ENCODE measurements at places on chromosomes 5 and 9.

DNA sequence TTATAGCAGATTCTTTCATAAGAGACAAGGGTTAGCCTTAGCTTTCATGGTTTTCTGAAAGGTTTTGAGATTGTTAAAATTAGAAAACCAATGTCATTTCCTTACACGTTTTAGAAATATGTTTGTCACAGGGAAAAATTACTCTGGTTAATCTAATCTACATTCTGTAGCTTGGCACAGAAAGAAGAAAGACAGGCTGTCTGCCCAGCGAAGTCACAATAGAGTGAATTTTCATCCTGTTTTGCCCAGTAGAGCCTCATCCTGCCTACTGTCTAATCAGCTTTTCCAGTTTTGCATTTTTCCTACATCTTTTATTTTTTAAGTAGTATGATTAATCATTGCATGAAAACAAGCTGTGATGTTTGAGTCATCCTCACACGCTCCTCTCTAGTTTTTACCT lies 688.8 kb downstream of the MTRR start:
- no peaks in the 10 kb centered on the region for H3K27me3 ChIP-seq
- no peaks in the 10 kb centered on the region for H3K4me1 ChIP-seq
- no peaks in the 10 kb centered on the region for H3K36me3 ChIP-seq

GRCh38 chr5:53568871-53569270 lies 8.4 kb downstream of the NDUFS4 start:
- H3K27ac ChIP-seq, result no peak overlapping the region
- H3K4me3 ChIP-seq, result no peak overlapping the region
- DNase-seq, result no peak
- peaks cover 6% of the 10 kb centered on the region for H3K36me3 ChIP-seq
- peaks cover 1% of the 10 kb centered on the region for H3K4me1 ChIP-seq

DNA sequence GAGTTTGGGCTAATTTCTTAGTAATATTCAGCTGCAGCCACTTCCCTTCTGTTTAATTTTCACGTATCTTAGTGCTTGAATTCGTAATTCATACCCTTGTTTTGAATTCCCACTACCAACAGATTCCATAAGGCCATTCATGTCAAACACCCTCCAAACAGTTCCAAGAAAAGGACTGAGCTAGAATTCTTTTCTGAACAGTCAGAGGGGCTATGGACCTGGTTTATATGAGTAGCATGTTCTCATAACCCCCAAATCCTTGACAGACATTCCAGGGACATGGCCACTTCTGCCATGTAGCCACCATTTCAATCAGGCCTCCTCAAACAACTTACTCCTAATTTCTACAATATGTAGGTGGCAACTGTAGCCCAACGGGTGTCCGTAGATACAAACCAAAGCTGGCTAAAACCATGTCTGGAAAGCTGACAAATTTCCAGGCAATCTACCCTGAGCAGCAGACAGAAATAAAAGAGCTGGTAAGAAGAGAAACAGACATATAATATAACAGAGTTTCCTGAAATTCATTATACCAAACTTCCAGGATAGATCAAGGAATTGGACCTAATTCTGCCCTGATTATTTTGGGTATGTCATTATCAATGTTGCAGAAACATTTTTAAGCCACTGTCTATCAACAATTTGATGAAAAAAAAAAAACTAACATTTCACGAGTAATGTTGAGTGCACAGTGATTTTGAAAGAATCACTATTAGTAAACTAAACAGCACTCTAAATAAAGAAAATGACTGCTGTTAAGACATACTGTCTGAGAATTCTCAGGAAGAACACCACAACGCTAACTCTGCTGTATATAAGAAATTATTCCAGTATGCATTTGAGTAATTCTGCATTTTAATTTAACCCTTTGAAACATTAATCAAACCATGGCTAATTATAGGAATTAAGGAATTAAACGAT lies 40.7 kb downstream of the EBF1 start:
- DNase-seq, result no peak
- no peaks in the 10 kb centered on the region for H3K4me1 ChIP-seq
- H3K4me3 ChIP-seq, result no peak overlapping the region
- no peaks in the 10 kb centered on the region for H3K36me3 ChIP-seq

DNA sequence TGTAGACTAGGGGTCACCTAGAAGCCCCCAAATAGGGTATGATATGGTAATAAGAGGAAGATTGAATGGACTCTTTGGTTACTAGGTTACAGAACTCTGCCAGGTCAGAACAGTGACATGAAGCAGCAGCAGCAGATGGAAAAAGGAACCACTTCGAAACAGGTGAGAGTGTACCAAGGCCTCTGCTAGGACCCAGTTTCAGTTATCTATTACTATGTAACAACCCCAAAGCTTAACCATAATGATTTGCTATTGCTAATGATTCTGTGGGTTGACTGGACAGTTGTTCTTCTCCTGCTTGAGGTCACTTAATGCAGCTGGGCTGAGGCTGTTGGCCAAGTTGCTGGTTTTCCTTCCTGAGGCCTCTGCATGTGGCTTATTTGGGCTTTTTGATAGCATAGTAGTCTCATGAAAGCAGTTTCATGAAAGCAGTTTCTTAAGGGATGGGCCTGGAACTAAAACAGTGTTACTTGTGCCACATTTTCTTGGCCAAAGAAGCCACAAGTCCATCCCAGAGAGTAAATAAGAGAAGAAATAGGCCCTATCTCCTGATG lies 17.6 kb downstream of the C9orf43 start:
- H3K27ac ChIP-seq, result no peak overlapping the region
- H3K4me3 ChIP-seq, result no peak overlapping the region
- H3K36me3 ChIP-seq, result no peaks in the 10 kb centered on the region
- H3K4me1 ChIP-seq, result no peaks in the 10 kb centered on the region

DNA sequence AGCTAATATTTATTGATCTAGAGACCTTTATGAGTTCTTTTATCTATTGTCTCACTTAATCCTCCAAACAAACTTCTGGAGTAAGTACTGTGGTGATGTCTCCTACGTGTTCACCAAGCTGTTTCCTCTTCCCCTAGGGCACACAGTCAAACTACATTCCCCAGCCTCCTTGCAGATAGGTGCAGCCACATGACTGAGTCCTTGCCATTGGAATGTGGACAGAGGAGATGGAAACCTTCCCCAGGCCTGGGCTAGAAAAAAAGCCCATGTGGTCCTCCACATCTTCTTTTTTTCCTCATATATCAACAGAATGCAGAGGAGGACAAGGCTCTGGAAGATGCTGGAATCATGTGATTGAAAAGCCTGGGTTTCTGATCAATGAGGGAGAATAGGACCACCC lies 88.0 kb downstream of the ANKRD55 start:
- H3K36me3 ChIP-seq, result peaks cover 2% of the 10 kb centered on the region
- H3K27me3 ChIP-seq, result no peaks in the 10 kb centered on the region
- H3K27ac ChIP-seq, result no peak overlapping the region
- H3K4me1 ChIP-seq, result peaks cover 40% of the 10 kb centered on the region
- DNase-seq, result no peak

DNA sequence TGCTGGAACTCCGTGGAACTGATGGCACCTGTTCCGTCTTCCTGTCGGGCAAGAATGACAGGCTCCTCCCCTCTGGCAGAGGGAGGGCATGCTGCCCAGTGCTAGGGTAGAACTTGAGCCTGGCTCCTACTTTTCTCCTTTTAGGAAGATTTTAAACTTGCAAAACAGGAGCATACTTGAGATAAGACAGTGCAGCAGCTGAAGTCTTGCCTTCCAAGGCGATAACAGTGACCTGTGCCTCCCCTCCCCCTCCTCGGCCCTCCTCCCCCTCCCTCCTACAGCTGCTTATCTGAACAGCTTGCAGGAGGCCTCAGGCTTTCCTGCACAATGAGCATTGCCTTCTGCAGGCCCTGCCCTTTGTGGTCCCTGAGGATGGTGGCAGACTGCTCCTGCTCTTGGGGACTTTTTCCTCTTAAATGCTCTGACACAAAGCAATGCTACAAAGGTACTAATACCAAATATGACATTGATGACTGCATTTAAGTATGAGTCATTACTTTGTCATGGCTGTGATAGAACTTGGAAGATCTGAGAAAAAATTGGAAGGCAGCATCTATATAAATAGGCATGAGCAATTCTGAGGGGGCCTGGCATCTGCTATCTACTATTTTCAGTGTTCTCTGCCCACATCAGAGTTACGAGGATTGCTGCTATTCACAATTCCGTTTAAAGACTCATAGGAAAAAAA lies 2.0 kb downstream of the GADD45G start:
- peaks cover 10% of the 10 kb centered on the region for H3K36me3 ChIP-seq
- peak; percentile 31 for DNase-seq
- peaks cover 19% of the 10 kb centered on the region for H3K27me3 ChIP-seq
- H3K4me3 ChIP-seq, result peak overlapping the region; percentile 86

GRCh38 chr5:181084621-181085195 lies 44.6 kb downstream of the BTNL9 start:
- no peaks in the 10 kb centered on the region for H3K4me1 ChIP-seq
- DNase-seq, result no peak
- H3K36me3 ChIP-seq, result no peaks in the 10 kb centered on the region
- no peak overlapping the region for H3K27ac ChIP-seq

DNA sequence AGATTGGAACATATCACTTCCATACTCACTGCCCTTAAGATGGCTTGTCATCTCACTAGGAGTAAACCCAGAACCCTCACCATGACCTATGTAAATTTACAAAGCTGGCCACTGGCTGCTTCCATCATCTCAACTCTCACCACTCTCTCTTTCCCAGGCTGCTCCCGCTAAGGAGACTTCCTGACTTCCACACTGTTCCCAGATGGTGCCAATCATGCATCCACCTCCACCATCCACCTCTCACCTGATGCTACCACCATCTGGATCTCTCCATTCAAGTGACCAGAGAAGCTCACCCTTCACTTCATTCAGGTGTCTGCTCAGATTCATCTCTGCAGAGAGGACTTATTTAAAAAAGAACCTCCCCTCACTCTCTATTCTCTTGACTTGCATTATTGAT lies 91.3 kb downstream of the HTR4 start:
- no peak for DNase-seq
- peaks cover 19% of the 10 kb centered on the region for H3K27me3 ChIP-seq
- no peak overlapping the region for H3K27ac ChIP-seq
- no peaks in the 10 kb centered on the region for H3K36me3 ChIP-seq
- no peak overlapping the region for H3K4me3 ChIP-seq

DNA sequence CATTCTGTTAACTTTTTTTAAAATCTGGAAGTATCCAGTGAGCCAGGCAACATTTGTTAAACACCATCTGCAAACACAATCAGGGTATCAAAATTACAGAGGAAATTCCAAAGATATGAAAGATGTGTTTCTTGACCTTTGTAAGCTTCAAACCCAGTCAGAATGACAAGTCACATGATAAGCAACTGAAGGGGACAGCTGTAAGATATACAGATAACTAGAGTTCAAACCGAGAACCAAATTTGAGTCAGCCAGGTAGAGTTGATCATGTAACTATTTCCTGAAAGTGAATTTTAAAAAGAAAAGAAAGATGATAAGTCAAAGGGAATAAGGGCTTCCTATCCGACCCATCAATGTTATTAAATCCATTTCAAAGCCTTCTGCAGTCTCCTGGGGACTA lies 196.2 kb downstream of the DEPDC1B start:
- no peak overlapping the region for H3K4me3 ChIP-seq
- no peaks in the 10 kb centered on the region for H3K36me3 ChIP-seq
- H3K27ac ChIP-seq, result no peak overlapping the region
- DNase-seq, result no peak
- no peaks in the 10 kb centered on the region for H3K27me3 ChIP-seq

GRCh38 chr5:42948961-42949347 lies 91.2 kb downstream of the ANXA2R start:
- H3K27ac ChIP-seq, result peak overlapping the region; percentile 100
- peaks cover 5% of the 10 kb centered on the region for H3K27me3 ChIP-seq
- peaks cover 42% of the 10 kb centered on the region for H3K4me1 ChIP-seq
- peak overlapping the region; percentile 96 for H3K4me3 ChIP-seq
- no peak for DNase-seq

DNA sequence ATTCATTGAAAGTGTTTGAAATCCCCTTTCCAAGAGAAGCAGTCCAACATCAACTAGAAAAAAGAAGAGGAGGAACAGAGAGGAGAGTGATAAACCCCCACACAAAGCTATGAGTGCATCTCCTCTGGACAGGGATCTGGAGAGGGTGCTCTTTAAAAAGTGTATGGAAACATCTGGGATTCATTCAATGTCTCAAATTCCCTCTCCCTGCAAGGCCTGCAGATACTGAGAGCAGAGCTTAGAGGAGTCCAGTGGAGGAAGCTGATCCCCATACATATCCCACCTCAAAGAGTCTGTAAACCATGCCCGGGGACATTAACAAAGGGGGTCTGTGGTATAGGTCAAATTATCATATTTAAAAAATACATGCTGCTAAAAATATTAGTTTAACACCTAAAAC lies 2.2 kb downstream of the SPOCK1 start:
- H3K27me3 ChIP-seq, result peaks cover 28% of the 10 kb centered on the region
- no peaks in the 10 kb centered on the region for H3K4me1 ChIP-seq
- no peak overlapping the region for H3K27ac ChIP-seq
- no peak overlapping the region for H3K4me3 ChIP-seq

DNA sequence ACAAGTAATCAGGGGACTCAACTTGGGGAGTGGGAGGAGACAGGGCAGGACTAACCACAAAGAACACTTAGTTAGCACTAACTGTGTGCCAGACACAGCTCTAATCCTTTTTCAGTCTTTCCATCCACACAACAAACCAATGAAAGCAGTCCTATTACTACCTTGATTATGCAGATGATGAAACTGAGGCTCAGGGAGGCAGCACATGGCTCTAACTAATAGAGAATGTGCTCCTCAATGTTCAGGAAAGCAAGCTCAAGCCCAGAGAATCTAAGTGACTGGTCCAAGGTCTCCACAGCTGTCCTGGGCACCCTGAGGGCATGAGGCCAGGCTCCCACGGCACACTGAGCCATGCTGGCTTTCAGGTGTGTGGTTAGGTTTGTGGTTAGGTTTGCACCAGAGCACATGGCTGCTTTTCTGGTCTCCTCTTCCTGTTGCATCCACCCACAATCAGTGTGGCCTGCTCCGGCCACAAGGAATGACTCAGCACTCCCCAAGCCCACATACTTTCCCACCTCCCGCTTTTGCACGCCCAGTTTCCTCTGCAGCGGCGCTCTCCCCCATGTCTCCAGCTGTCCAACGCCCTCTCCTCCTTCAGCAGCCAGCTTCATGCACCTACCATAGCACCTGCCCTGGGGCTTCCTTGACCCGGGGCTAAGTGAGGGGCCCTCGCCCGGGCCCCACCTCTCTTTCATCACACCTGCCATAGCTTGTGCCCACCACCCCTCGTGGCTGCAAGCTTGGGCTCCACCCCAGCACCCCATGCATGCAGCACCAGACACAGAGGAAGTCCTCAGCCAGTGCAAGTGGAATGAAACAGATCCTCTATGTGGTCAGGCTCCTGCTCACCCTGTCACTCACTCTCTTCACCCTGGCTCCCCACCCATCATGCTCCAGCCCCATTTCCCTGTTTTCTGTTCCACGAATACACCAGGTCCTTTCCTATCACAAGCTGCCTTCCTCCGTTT lies 133.1 kb downstream of the GABBR2 start:
- peaks cover 71% of the 10 kb centered on the region for H3K27me3 ChIP-seq
- peak overlapping the region; percentile 12 for H3K4me3 ChIP-seq
- H3K27ac ChIP-seq, result peak overlapping the region; percentile 2
- H3K4me1 ChIP-seq, result peaks cover 18% of the 10 kb centered on the region
- H3K36me3 ChIP-seq, result no peaks in the 10 kb centered on the region
- DNase-seq, result peak; percentile 50

- no peaks in the 10 kb centered on the region for H3K36me3 ChIP-seq
- DNase-seq, result no peak
- H3K4me3 ChIP-seq, result no peak overlapping the region
- H3K27ac ChIP-seq, result no peak overlapping the region
- H3K27me3 ChIP-seq, result no peaks in the 10 kb centered on the region
Measured at GRCh38 chr9:69495296-69495695, 170.3 kb downstream of the ENTREP1 start.

GRCh38 chr9:78031893-78032729 lies 500 bp upstream of the GNAQ start:
- H3K27ac ChIP-seq, result peak overlapping the region; percentile 85
- peak overlapping the region; percentile 81 for H3K4me3 ChIP-seq
- peaks cover 52% of the 10 kb centered on the region for H3K4me1 ChIP-seq
- H3K36me3 ChIP-seq, result peaks cover 4% of the 10 kb centered on the region
- peaks cover 4% of the 10 kb centered on the region for H3K27me3 ChIP-seq
- DNase-seq, result peak; percentile 82

All from activated CD8-positive, alpha-beta T cell treated with anti-CD3 and anti-CD28 coated beads, Interleukin-2, amount 10 ng/mL, durations not matched to agents 7 days and 5 days (primary cell).